Stimulated activated CD4-positive, alpha-beta T cell treated with anti-CD3 and anti-CD28 coated beads, TNF-alpha, amount 100 ng/mL, for 1 hour (primary cell): ENCODE measurements at places on chromosomes 12 and 14.

GRCh38 chr12:15691388-15691787 is 97.8 kb downstream of the EPS8 start:
- no peak for DNase-seq

GRCh38 chr14:75961662-75962061 is 20.1 kb downstream of the TGFB3 start:
- no peak for DNase-seq

- no peak for DNase-seq
Observed at GRCh38 chr14:64095620-64096019, 198.6 kb downstream of the ESR2 start.

DNA sequence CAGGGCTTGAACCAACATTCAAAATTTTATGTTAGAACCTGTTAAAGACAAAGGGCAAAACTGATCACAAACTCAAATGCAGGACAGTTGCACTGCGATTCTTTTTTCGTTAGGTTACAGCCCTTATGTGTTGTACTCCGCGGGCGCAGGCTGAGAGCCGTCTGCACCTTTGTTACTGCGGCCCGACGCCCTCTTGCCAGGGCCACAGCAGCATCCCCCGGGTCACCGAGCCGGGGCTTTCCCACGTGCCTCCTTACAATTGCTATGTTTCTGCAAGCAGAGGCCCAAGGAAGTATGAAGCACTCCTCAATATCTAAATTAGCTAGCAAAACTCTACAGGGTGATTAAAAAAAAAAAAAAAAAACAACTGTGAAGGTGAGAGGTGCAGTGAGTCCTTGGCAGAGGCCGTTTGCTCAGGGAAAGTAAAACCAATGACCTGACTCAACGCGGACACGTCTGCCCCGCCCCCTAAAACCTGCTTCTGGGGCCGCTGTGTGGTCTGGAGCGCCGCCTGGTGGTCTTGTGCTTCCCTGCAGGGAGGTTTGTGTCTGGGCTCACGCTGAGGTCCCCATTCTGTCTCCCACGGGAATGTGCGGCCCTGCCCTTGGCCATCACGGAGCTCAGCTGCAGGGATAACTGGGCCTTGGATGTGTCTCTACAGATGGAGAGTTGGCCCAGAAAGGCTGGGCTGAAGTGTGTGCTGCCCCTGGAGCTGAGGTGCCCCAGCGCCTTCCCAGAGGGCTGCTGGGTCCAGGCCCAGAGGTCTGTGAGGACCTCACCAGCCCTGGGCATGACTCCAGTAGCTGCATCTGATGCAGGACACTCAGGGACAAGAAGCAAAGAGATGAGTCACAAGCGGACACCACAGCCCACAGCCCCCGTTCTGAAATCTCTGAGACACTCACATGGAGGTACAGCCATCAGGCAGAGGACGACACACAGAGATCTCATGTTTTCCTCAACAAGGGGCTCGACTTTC is 418.5 kb downstream of the TMEM121 start:
- peak; percentile 34 for DNase-seq

DNA sequence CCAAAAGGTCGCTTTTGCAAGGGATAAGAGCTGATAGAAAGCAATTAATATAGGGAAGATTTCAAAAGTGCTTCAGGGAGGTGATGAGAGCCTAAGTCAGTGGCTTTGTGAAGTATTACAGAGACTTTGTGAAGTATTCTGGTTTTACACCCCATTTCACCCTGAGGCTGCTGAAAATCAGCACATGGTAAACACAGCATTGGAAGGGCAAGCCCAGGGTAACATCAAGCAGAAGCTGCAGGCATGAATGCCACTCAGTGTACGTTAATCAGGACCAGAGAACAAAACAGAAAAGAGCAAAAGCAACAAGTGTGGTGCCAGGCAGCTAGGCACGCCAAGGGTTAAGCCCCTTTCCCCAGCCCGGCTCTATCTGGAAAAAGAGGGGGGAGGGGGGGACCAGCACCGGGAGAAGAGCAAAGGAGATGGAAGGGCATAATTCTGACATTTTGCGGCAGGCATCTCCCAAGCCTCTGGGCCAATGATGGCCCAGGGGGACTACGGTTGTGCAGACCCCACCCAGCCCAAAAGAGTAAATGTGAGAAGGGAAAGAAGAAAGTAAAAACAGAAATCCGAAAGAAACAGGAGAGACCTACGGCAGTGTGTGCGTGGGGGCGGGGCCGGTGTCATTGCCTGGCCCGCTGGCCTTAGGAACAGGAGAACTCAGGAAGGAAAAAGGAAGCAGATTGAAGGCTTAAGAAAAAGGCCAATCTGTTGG is 58.9 kb downstream of the DHRS2 start:
- DNase-seq = no peak

GRCh38 chr14:38867561-38868150 is 235.4 kb downstream of the SEC23A start:
- DNase-seq = peak; percentile 0

DNA sequence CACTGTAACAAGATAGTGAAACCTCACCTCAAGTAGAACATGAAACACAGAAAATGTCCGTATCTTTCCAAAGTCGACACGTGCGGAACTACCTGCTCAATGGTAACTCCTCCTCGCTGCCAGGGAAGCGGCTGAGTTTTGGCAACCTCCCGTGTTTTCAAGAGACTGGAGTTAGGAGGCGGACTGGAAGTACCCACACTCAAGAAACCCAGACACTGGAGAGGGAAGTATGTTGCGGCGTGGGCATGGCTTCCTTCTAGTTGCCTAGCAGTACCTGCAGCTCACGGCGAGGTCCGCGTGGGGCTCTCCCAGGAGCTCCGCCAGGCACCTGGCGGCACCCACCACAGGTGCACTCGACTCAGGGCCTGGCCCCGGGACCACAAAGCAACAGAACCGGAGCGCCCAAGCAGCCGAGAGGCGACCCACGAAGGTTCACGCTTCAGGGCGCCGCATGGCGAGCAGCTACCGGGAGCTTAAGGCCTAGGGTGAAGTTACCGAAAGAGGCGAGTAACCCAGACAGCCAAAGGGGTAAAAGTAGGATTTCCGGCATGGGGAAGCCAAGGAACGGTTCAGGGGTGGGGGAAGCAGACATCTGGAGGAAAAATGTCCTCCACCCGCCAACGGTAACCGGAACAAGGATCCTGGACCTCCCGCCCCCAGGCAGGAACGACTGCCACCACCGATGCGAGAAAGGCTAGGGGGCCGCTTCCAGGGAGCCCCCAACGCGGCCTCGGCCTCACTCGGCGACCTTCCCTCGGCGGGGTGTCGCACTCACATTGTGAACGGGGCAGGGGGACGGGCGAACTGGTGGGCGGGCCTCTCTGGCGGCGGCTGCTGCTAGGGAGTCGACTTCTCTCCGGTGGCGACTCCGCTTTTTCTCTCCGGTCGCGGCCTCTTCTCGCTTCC is 608 bp downstream of the PTGES3 start:
- DNase-seq = no peak

GRCh38 chr12:118741194-118741593 is 240.1 kb upstream of the SRRM4 start:
- no peak for DNase-seq

GRCh38 chr12:122297494-122297893 is 31.2 kb upstream of the VPS33A start:
- DNase-seq = no peak

GRCh38 chr14:100281286-100282082 is 24.8 kb downstream of the SLC25A29 start:
- no peak for DNase-seq

GRCh38 chr12:110281549-110282299 is 677 bp downstream of the ATP2A2 start:
- DNase-seq = peak; percentile 25

DNA sequence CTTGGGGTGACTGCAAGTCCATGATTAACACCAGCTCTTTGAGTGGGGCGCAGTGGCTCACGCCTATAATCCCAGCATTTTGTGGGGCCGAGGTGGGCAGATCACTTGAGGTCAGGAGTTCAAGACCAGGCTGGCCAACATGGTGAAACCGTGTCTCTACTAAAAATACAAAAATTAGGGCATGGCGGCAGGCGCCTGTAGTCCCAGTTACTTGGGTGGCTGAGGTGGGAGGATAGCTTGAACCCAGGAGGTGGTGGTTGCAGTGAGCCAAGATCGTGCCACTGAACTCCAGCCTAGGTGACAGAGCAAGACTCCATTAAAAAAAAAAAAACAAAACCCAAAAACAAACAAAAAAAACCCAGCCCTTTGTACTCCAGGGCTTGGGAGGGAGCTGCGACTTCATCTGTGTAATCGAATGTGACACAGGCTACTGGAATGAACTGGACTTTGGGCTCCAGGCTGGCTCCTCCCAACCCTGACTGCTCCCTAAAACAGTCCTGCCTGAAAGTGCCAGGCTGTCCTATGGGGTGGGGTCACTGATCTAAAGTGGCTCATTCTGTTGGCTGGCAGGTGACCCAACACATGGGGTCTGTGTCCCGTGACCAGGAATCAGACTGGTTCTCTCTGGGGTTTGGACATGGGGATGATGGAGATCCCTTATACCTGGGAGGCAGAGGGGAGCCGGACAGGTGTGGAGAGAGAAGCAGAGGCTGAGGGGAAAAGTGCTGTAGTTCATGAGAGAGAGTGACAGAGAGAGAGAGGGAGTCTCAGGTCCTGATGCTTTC is 9.3 kb upstream of the C12orf43 start:
- DNase-seq = no peak

- DNase-seq = no peak
Observed at GRCh38 chr14:79376557-79376956, 834.7 kb downstream of the DIO2 start.

- DNase-seq = no peak
Observed at GRCh38 chr14:64117671-64118402, 176.3 kb downstream of the ESR2 start.

DNA sequence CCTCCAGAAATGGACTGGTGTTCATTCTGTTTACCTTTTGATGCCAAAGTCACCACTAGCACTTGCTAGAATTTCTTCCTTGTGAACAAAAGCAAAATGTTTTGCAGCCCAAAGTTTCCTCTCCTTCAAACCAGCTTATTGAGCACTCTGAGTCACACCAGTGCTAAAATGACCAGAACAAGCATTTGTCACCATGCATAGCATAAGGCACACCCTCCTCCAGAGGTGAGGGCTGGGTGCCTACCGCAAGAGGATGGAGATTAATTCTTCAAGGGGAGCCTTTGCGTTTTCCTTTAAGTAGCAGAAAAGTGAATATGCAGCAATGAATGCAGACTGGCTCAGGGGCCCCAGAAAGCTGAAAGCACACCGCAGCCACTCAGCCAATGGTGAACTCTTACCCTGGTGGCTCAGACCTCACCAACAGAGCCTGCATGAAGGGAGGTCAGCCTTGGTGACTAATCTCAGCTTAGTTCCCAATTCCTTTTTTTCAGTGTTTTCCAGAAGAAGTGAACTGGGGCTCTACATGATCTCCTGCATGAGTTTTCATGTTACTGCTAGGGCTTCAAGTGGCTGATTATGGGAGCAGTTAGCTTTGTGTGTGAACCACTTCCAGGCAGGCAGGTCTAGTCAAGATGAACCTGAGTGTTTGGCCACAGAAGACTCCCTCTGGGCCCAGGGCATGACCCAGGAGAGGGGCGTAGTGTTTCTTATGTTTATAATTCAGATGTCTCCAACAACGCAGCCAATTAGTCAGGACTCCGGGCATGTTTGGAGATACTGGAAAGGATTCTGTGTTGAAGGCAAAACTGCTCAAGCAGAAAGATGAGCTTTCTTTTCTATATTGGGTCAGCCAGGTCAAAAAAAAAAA is 96.3 kb downstream of the PAX9 start:
- DNase-seq = no peak

DNA sequence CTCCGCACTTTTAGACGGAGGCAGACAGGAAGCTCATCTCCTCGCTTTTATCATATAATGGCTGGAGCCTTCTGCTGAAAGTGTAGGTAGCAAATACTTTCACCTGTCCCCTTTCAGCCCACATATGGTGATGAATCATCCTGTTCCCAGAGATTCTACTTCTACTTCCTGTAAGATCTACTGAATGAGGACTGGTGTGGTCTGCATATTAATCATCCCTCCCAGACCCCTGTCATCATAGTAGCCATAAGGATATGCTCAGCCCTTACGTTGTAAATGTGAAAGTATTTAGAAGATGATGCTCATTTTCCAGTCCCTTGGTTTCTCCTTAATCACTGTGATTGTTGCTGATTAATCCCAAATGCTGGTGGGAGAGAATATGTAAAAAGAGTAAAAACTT is 268.2 kb upstream of the GRIP1 start:
- no peak for DNase-seq

- no peak for DNase-seq
Observed at GRCh38 chr12:30110958-30111586, 327.3 kb upstream of the TMTC1 start.

DNA sequence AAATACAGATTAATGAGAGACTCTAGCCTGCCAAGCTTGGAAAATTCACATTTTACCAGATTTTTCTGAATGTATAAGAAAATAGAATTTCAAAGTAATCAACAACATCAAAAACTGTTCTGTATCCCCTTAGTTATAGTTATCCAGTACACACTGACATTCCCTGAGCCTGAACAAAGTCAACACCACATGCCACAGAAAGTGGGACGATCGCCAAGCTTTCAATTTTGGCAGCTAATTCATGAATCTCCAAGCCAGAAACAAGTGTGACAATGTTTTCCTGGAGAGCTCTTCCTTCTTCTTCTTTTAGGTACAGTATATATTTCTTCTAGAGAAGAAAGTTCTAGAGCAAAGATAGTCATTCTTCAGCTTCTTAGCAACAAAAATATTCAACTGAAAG is 290.2 kb downstream of the PRKD1 start:
- no peak for DNase-seq

DNA sequence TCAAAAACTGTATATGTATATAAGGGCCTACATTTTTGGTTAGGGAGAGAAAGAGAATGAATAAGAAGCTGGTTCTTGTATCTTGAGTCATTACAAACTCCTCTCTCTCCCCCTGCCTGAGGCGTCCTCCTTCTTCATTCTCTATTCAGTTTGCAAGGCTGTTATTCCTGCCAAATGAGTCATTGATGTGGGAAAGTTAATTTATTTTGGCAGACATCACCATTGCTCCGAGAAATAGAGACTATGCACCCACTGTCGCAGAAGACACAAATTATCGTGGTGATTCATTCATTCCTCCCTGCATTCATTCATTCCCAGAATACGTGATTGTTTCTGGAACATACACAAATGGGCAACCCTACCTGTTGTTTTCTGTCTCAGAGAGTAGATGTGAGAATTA is 112.5 kb upstream of the MED13L start:
- no peak for DNase-seq

DNA sequence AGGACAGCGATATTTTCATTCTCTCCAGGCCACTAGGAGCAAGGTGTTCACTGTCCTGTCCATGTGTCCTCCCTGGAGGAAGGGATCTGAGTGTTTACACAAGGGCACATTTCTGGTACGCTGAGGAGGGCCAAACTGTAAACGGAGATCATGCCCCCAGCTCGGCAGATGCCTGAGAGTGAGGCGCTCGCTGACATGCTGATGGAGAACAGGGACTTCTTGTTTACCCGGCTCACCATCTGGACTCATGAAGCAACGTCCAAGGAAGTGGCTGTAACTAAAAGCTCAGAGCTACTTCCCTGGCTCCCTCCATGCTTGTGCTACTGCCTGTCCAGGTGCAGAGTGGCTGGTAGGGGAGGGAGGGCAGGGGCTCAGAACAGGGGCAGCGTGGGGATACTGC is 43.4 kb upstream of the KCNA1 start:
- no peak for DNase-seq

- no peak for DNase-seq
Observed at GRCh38 chr14:94392510-94392935, 4.1 kb upstream of the SERPINA1 start.
